ENCODE measurements at places on chromosomes 1 and 21. TPM values are rescaled to one million over a fixed set of nuclear protein-coding genes. Genes with fewer than 3 reads are reported as not detected.

DNA sequence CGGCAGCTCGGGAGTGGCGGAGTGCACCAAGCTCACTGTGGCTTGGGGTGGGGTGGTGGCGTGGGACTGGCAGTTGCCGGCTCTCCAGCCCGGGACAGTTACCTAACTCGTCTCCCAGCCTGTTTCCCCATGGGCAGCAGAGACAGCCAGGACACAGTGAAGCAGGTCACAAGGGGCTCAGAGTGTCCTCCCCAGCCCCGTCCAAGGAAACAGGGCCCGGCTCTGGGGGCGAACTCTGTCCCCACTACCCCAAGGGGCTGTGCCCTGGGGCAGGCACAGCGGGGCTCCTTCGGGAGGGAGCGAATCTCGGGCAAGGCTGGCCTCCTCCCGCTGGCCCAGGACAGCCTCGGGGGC, 759 bp downstream of the GPR157 start:
- DNase-seq, result no peak

GRCh38 chr1:211625040-211625439, 46.1 kb upstream of the SLC30A1 start:
- DNase-seq, result no peak

GRCh38 chr1:104266612-104267011, 516.9 kb downstream of the AMY1C start:
- DNase-seq, result no peak

The SNX27 gene
- 28.1 TPM for polyA plus RNA-seq

The VSIG8 gene
- polyA plus RNA-seq, result 2.6 TPM

DNA sequence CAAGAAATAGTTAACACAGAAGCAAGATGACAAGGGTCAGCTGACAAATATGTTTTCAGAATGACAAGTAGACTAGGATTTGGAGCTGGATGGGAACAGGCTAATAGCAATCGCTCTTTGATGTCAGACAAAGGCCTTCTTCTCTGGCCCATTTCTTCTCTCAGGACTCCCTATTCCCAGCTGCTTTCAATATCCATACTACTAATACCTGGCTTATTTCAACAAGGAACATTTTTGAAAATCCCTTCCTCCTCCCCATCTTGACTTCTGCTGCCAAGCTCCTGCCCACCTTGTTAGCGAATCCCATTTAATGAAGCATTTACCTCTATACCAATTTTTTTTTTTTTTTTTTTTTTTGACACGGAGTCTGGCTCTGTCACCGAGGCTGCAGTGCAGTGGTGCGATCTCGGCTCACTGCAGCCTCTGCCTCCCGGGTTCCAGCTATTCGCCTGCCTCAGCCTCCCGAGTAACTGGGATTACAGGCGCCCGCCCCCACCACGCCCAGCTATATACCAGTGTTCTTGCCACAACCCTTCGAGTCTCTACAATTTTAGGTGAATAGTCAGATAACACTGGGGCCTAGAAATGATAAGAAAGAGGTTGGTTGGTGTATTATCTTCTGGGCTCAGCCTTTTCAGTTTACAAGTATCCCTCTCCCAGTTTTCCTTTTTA, 68.4 kb downstream of the MACF1 start:
- no peak for DNase-seq

The ASTN1 gene
- 1.6 TPM for polyA plus RNA-seq

DNA sequence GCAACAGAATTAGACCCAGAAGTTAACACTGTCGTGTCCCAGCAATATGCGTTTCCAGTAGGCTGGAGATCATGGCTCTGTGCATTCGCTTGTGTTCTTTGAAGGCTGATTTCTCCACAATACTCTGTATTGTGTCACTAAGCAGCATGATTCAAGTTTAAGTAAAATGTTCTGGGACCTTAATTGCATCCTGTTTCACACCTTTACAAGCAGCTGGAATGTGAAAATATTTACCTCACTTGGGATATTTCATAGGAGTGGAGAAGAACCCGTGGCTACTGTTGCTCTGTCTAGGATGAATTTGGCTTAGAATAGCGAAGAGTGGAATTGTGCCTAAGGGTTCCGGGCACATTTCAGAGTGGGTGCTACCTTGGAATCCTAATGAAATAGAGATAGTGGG, 6.3 kb downstream of the PTGFRN start:
- DNase-seq, result no peak

The CITED4 gene
- polyA plus RNA-seq, result 6.3 TPM

GRCh38 chr1:56202796-56203492, 376.4 kb downstream of the PLPP3 start:
- DNase-seq, result no peak

- no peak for DNase-seq
Observed at GRCh38 chr1:145889722-145890121, 4.1 kb upstream of the ANKRD35 start.

Measured in renal pelvis (tissue), 12 donors.